ENCODE measurements at places on chromosomes 2 and 18.

GRCh38 chr2:170324640-170325046 lies 146.7 kb downstream of the MYO3B start:
- peak; percentile 22 for DNase-seq

DNA sequence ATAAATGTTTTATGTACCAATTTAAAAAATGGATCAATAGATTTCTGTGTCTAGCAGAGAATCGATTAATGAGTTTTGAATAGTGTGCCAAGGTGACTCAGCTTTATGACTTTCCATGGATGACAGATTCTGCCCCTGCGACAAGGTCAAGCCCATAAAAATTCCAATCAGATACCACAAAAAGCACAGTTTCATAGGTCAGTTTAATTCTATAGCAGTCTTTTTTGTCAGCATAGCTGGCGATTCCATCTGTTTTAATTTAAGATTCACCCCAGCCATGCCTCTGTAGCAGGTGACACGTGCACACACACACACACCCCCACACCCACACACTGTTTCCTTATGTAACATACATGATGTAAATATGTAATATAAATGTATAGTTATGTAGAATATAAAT lies 28.9 kb downstream of the RAB31 start:
- DNase-seq = no peak

GRCh38 chr2:128262315-128263253 lies 56.1 kb downstream of the HS6ST1 start:
- no peak for DNase-seq

DNA sequence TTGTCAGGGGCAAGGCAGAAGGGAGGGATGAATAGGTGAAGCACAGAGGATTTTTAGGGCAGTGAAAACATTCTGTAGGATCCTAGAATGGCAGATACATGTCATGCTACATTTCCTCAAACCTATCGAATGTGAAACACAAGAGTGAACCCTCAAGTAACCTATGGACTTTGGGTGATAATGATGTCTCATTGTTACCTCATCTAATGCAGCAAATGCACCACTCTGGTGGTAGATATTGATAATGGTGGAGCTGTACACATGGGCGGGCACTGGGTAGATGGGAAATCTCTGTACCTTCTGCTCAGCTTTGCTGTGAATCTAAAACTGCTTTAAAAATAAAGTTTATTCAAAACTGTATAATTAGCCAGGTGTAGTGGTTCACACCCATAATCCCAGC lies 95.2 kb upstream of the NCK2 start:
- DNase-seq = no peak

DNA sequence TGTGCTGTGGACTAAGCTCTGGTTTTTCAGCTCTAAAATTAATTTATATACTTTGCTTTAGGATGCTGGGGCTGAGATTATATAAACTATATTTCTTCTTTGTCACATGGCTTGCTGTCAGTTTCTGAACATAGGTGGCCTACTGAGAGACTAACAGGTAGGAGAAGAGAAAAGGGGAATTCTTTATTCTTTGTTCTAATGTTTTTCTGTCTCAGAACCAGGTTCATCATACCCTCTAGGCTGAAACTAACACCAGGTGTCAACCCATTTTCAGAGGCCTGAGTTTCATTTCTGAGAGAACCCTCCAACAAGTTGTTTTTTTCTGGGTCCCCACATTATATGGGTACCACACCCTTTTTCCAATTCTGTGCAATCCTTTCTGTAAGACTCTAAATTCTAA lies 843.6 kb downstream of the TRIB2 start:
- DNase-seq = no peak

GRCh38 chr2:189152483-189152882 lies 27.1 kb downstream of the COL5A2 start:
- DNase-seq = no peak
